ENCODE measurements at places on chromosomes 1 and 21. TPM values are rescaled to one million over a fixed set of nuclear protein-coding genes. Genes with fewer than 3 reads are reported as not detected.

Gene ELF3
- total RNA-seq = 126 TPM

Gene MNDA
- not detected for total RNA-seq

Gene NBPF4
- total RNA-seq = not detected

Gene WDR26
- 91.3 TPM for total RNA-seq

Gene CNR2
- not detected for total RNA-seq

DNA sequence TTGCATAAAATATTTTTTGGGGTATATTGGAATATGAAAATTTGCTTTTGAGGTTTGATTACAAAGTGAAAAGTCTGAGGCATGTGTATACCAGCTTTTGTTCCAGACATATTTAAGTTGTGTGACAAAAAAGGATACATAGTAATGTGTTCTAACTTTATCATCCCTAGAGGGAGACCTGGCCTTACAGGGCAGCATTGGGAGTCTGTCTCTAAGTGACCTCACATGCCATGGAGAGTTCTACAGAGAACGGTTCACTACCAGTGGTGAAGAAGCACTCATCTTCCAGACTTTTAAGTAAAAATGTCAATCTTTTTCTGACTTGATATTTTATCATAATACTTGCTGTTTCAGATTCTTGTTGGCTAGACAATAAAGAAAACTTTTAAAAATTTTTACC, 61.0 kb downstream of the VPS13D start:
- no peak for DNase-seq

DNA sequence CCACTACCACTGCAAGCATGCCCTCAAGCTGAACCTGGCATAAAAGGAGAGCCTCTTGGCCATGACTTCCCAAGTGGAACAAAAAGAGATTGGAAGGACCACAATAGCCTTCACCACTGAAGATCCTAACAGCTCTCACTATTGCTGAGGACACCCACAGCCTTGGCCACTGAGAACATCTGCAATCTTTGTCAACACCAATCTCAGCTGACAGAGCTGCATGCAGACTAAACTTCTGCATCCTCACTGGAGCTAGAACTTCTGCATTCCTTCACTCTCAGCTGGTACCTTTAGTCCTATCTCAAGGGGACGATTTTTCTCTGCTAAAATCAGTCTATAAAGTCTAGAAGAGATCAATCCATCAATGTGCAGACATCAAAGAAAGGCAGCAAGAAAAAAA, 8.3 kb upstream of the FCRL2 start:
- DNase-seq = no peak

DNA sequence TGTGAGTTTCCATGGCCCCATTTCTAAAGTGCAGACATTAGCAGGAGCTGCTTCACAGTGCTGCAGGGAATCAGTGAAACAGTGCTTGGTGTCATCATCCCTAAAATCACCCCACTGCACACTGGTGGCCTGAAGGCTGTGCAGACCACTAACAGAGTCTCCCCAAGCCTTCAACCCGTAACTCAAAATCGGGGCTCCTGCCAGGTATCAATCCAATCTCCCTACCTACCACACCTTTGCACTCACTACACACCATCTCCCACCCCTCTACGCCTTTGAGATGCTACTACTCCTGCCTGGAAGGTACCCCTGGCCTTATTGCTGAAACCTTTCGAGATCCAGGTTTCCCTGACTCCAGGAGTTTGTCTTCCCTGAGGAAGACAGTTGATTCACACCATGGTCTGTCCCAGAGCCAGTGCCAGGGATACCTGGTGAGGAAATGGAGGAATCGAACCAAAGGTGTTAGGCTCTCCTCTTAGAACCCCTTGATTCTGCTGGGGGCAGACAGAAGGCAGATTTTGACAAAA, 25.5 kb downstream of the SLC2A1 start:
- DNase-seq = no peak

DNA sequence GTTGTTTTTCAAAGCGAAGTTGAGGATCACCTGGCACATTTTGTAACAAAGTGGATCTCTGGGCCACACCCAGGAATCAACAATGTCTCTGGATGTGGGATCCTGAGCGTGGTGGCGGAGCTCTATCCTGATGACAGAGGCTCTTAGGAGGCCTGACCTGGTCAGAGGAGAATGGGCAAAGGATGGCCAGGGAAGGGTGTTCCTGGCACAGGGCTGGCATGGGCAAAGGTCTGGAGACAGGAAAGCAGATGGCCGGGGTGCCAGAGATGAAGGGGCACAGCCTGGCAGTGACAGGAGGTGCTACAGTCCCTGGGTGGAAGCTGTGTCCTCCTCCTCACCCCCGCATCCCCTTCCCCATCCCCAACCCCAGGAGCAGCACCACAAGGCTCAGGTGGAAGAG, 20.0 kb upstream of the MFN2 start:
- DNase-seq = no peak

DNA sequence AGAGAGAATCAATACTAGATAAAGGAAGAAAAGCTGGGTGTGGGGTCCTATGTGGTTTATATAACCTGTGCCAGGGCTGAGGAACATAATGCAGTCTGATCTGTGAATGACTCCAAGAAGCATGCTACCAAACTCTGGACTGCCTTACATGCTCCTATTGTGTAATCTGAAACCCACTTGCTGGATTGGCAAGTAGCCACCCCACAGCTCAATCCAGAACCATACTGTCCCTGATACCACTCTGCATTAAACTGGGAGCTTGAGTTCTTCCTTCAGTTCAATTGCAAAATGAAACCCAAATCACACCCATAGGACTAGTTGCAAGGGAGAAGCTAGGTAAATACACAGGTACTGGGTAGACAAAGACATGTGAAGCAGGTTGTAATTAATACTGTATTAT, 115.4 kb upstream of the NEGR1 start:
- no peak for DNase-seq

DNA sequence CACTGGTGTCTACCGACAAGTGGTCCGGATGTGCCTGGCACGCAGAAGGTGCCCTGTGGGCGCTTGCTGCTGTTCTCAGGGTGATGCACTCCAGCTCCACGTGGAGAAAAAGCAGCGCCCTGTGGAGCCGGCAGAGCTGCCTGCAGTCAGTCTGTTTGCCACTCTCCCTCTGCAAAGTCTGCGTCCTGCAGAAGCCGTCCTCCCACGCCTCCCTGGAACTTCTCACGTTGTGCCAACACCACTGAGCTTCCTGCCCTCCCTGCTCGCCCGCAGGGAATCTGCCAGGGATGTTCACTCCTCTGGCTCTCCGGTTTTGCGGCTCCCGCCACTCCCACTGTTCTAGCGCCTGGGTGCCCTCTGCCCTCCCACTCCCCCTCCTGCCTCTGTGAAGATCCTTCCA, 19.8 kb upstream of the UBXN10 start:
- no peak for DNase-seq

GRCh38 chr1:40980453-40981121, 1.1 kb downstream of the CTPS1 start:
- no peak for DNase-seq
